ENCODE measurements at places on chromosomes 13 and 19.
A peak's percentile ranks its signal among the peaks of the same experiment; 100 is the strongest.

DNA sequence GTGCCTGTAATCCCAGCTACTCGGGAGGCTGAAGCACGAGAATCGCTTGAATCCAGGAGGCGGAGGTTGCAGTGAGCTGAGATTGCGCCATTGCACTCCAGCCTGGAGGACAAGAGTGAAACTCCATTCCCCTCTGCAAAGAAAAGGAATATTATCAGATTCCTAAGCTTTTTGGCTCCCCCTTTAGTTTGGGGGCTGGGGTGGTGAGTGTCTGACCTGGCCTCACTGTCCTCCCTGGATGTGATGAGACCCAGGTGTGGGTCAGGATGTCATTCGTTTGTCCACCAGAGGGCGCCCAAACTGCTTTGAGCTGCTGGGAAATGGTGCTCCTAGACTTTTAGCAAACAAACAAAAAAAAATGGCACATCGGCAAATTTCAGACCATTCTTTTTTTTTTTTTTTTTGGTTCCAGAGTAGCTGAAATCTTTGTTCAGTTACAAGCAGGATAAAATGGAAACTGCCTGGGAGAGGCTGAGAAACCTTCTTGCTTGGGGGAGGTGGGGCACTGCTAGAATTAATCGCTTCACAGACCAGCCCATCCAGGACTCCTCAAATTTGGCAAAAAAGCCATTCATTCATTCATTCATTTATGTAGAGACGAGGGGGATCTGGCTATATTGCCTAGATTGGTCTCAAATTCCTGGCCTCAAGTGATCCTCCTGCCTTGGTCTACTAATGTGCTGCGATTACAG is 29.4 kb downstream of the SPC24 start:
- peak; percentile 75 for DNase-seq

- DNase-seq: no peak
Measured at GRCh38 chr13:33348366-33348765, 62.8 kb upstream of the STARD13 start.

DNA sequence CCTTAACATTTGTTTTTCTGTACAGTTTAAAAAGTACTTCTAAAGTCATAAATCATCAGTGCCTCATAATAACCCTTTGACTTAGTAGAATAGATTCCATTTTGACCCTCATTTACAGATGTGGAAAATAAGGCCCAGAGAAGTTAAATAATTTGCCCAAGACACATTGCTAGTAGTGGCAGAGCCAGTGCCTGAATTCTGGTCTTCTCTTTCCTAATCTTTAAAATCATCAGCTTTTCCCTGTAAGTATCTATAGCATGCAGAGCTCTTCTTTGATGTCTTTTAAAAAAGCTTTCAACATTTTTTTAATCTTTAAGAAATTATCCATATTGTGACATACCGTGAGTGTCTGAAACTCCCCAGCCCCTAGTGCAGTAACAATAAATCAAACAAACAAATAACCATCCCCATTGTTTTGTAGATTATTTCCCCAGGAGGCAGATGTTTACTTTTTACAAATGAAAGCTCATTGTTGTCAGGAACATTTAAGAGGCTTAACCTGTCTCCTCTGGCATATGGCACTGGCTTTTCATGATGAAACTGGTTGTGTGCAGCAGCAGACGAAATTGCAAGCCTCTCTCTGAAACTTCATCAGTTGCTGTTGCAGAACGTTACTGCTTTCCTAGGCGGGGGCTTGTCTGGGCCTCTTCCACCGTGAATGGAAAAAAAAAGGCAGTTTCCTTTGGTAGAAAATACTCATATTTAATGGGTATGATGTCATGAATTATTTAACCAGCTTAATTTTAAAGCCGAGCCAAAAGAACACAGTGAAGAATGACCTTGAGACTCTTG is 31.7 kb upstream of the PCDH8 start:
- DNase-seq: no peak

- DNase-seq: no peak
Measured at GRCh38 chr19:9070066-9070465, 16.8 kb upstream of the OR1M1 start.

DNA sequence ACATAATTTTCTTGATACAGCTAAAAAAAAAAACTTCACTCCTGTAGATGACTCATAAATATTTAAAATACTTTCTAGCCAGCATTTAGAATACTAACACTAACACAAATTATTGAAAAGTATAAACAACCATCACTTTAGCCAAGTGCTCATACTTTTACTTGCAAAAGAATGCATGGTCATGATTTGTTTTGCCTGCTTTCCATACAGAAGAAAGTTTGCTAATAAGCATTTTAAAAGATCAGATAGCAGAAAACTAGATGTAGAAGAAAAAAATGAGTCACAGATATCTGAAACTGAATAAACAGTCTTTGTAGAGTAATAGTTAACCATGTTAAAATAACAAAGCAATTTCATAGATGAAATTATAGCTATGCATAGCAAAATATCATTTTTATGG is 2280.4 kb upstream of the PCDH20 start:
- no peak for DNase-seq

DNA sequence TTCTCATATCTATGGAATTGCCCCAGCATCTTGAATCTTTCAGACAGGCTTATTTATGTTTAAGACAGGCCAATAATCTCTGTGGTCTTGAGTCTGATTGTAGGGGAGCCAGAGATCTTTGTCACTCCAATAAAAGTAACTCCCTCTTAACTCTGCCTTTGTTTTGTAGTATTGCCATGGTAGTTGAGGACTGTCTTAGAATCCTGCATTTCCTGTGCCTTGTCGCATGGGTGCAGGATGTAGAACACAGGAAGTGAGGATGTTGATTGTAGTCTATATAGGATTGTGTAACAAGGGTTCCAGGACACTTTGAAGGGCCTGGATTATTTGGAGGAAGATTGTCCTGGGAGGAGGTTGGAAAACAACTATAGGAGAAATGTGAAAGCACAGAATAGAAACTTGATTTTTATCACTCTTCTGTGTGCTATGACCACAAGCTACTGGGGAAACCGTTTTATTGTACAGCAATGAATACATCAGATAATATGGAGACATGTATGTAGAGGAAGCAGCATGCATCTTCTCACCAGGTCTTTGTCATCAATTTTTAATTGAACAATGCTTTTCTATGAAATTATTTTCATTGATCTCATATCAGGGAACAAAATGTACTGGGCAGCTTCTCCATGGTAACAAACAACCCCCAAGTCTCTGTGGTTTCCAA is 411.7 kb downstream of the FGF9 start:
- no peak for DNase-seq

- DNase-seq: peak; percentile 87
Measured at GRCh38 chr13:52127783-52128702, 830 bp downstream of the NEK5 start.

GRCh38 chr13:110387451-110388107 is 80.5 kb downstream of the COL4A2 start:
- DNase-seq: peak; percentile 59

GRCh38 chr19:6068711-6069110 is 41.6 kb downstream of the RFX2 start:
- DNase-seq: no peak

- no peak for DNase-seq
Measured at GRCh38 chr19:46668662-46669061, 7.7 kb upstream of the DACT3 start.

DNA sequence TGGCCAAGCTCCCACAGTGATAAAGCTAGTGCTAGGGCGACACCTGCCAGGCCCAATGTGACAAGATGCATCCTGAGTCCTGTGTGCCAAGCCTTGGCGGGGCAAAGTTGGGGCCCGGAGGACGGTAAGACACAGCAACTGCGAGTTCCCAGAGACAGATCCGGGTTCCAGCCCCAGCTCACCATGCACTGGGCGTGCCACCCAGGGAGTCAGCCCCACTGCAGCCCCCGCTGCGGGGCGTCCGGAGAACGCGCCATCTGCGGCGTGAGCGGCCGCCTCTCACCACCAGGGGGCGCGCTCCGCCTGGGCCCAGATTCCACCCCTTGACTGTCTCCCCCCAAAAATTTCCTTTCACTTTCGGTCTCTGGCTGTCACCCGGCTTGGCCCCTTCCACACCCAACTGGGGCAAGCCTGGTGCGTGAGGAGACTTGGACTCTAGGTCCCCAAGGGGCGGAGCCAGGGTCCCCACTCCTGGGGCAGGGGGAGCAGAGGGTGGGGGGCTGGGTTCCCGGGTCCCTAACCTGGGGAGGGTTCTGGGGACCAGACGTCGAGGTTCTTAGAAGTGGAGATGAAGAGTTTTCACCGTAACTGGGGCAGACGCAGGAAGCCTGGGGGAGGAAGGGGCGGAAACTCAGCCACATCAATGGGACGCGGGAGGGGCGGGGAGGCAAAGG is at the start of gene FLT3LG:
FLT3LG (plus strand) TSS at position 348 of the 674 bp plus-strand sequence. CDS start 425 bp downstream, outside the sequence.
- DNase-seq: peak; percentile 93

- DNase-seq: no peak
Measured at GRCh38 chr13:111663505-111663904, 343.1 kb downstream of the TEX29 start.

Measured in GM20000 (cell line).